ENCODE measurements at places on chromosomes 7 and 10.

- no peak for DNase-seq
These were observed 122.1 kb downstream of the GRID1 start for GRCh38 chr10:86244297-86245014.

- DNase-seq, result no peak
These were observed 19.2 kb downstream of the TMEM273 start for GRCh38 chr10:49168831-49169500.

DNA sequence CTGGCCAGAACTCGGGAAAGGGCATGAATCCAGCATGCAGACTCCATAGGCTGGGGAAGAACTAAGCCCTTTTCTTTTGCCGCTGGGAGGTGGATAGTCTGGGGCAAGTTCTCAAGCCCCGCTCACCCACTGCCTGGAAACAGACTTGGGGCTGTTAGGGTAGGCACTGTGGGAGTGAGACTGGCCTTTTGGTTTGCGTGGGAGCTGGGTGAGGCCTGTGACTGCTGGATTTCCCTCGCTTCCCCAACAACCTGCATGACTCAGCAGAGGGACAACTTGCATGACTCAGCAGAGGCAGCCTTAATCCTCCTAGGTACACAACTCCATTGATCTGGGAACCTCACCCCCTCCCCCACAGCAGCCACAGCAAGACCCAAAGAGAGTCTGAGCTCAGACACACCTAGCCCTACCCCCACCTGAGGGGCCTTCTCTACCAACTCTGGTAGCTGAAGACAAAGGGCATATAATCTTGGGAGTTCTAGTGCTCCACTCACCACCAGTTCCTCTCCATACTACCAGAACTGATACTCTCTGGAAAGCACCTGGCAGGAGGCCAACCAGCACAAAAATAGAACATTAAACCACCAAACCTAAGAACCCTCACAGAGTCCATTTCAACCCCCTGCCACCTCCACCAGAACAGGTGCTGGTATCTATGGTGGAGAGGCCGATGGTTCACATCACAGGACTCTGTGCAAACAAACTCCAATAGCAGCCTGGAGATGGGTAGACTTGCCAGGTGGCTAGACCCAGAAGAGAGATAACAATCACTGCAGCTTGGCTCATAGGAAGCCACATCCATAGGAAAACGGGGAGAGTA is 81.4 kb upstream of the LAMB4 start:
- peak; percentile 86 for DNase-seq

DNA sequence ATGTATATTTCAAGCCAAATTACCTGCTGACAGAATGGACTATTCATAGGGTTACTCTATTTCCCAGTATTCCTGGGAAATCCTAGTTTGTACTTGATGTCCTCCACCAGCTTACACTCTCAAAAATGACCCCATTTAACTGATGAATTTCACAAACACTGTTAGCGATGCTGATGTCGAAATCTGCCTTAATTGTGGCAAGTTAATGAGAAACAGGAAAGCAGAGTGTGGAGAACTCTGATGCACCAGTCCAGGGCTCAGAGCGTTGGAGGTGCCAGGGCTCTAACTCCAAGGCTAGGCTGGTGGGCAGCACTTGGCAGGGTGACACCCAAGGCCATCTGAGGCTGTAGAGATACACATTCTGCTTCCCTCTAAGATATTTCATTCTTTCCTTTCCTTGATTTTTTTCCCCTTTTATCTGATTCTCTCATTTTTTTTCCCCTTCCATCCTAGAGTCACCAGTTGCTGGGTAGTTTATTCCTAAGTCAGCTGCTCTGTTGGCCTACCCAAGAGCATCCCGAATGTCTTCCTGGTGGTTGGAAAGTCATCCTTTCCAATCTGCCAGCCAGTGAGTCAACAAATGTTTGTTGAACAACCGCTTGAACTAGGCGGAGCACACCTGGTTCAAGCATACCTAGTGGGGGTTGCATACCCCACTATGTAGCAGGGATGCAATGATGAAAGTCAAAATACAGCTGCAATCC is 525.0 kb upstream of the NRP1 start:
- no peak for DNase-seq

GRCh38 chr10:24254180-24254579 is 45.2 kb downstream of the KIAA1217 start:
- no peak for DNase-seq

GRCh38 chr10:114779803-114780576 is 41.6 kb upstream of the FHIP2A start:
- DNase-seq, result no peak

GRCh38 chr7:142753366-142753765 is 4.1 kb downstream of the PRSS1 start:
- no peak for DNase-seq

GRCh38 chr10:1963341-1963740 is 226.0 kb upstream of the ADARB2 start:
- DNase-seq, result no peak

DNA sequence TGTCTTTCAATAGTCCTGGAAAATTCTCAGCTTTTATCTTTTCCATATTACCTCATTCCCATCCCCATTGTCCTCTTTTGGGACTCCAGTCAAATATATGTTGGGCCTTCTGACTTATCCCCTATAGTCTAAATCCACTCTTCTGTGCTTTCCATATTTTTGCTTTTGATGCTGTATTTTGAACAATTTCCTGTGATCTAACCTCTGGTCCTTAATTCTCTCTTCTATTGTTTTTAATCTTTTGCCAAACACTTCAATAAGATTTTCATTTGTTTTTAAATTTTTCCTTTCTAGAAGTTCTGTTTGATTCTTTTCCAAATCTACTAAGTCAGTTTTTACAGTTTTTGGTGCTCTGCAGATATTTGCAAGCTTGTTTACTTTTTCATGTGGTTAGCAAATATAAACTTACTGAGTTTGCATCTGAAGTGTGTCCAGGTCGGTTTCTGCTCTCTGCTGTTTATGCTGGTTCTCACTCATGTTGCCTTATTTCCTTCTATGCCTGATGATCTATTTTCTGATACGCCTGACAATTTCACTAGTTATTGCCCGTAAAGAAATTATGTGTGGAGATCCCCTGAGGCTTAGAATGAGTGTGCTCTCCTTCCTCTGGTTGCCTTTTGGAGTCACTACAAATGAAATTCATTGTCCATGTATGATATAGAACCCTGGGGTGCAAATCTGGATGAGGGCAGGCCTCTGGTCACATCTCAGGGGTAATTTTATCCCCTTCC is 110.4 kb downstream of the RBM20 start:
- DNase-seq, result no peak

DNA sequence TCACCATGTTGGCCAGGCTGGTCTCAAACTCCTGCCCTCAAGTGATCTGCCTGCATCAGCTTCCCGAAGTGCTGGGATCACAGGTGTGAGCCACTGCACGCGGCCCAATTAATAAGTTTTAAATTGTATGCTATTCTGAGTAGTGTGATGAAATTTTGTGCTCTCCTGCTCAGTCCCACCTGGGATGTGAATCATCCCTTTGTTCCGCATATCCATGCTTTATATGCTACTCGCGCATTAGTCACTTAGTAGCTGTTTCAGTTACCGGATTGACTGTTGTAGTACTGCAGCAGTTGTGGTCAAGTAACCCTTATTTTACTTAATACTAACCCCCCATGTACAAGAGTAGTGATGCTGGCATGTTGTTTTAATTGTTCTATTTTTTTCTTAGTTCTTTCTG is 47.3 kb upstream of the OIT3 start:
- DNase-seq, result no peak

DNA sequence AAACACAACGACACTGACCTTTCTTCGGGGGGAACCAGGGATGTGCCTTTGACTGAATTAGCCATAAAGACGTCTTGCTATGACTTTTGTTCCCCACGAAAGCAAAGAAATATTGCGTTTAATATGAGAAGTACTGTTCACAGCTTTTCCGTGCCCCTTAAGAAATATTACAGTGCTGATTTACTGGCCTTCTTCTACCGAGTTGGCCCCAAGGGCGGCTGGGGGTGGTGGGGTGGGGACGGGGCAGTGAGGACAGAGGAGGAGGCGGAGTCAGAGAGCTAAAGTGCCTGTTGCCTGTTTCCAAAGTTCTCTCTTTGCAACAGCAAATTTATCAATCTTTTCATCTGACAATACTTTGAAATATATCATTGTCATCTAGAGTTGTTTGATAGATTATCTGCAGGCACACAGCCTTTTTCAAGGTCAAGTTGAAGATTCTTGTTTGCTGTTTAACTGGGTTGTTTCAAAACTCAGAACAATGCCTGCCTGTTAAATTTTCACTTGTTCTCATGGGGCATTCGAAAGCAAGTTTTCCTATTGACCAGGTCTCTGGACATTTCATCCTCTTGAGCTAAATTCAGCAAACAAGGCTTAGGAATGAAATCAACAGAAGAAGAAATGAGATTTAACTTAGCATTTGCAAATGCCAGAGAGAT is 9.0 kb downstream of the PTF1A start:
- DNase-seq, result no peak

GRCh38 chr7:50069613-50070012 is 23.4 kb downstream of the ZPBP start:
- no peak for DNase-seq

DNA sequence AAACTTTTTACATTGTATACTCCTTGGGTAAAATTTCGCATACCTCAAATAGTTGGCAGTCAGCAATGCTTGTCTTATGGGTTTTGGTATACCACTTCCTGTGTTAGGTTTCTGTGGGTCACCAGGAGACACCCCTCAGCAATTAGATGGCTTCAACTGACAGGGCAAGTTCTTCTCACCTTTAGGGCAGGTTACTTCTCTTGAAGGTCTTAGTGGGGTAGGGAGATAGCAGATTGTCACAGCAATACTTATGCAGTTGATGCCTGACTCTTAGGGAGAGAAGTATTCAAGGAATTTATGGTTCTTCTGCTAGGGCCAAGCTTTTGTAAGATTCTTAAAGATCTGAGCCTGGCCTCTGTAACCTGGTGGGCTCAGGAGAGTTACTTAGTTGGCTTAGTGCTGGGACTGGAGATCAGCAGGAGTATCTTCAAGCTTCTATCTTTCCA is 42.9 kb downstream of the MKLN1 start:
- peak; percentile 47 for DNase-seq

GRCh38 chr7:88758381-88759229 is 895 bp upstream of the ZNF804B start:
- DNase-seq, result no peak

- no peak for DNase-seq
These were observed 22.2 kb downstream of the ANK3 start for GRCh38 chr10:60367431-60367830.

DNA sequence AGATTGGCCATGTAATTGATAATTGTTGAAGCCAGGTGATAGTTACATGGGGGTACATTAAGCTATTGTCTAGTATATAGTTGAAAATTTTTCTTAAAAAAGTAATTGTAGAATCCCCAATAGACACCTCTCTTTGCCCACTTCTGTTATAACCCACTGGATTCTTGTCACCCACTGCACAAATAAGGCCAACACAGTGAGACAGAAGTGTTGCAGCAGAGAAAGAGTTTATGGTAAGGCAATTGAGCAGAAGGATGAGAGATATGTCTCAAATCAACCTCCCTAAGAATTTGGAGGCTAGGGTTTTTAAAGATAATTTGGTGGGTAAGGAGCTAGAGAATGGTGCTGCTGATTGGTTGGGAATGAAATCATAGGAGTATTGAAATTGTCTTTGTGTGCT is 270.3 kb upstream of the TAC1 start:
- DNase-seq, result no peak

GRCh38 chr10:102147561-102147960 is 4.6 kb upstream of the NOLC1 start:
- no peak for DNase-seq

DNA sequence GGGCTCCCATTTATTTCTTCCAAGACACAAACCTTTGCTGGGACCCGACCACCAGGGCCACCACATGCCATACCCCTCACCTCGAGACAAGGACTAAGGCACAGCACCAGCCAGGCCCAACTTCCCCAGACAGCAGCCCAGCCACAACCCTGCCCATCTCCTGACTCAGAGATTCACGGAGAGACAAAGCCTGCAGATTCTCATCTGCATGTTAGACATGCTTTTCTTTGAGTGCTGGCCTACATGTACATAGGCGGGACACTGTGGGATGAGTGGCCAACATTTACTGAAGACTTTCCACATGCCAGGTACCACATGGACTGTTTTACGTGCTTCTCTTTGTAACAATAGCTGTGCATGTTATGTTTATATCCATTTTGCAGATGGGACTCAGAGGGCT is 221.3 kb upstream of the ZMIZ1 start:
- DNase-seq, result no peak

DNA sequence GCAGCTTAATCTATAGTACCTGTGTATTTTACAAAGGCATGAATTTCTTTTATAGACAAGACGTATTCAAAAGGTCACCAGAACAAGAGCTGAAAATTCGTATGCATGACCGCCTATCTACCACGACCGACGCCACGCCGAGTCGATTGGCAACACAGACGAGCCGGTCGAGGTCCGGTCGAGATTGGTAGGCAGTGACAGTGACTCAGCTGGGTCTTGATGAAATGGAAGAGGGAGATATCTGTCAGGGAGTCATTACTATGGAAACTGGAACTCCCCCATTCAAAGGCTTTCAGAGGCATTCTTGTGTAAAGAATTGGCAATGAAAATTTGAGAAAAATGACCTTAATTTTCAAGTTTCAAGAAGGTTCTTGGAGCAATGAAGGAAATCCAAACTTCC is 2.1 kb downstream of the ATP5MK start:
- DNase-seq, result no peak

DNA sequence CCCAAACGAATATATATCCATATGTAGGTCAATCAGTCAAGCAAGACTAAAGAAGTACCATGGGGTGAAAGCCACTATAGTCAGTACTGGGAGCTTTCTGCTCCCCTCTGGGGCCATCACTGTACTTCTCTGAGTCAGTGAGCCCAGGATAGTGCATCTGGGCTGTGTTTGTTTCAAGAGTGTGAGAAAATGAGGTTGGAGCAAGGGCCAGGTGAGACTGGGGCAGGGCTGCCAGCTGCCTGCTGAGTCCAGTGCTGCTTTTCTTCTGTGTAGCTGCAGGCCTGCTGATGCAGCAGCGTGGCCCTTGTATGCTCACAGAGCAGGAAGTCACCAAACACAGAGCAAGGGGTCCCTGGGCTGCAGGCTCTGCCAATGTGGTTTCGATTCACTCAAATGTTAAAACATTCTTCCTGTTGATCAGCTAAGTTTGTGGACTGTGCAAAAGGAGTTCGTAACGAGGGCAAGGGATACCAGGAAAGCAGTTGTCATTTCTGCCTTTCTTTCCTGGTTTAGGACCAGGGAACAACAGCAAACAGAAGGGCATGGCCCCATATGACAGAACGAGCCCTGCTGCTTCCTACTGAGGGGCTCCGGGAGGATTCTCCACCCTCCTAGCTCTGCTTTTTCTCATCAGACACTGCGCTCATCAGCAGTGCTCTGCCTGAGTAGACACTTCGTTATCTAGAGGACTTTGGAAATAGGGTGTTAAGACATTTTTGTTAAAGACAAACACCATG is 65.4 kb upstream of the TNS3 start:
- DNase-seq, result no peak

Data from Caco-2 (cell line).